WTC11 (cell line): ENCODE measurements at places on chromosomes 4 and X.

- no peak for DNase-seq
- H3K4me3 ChIP-seq, result no peak overlapping the region
- H3K27me3 ChIP-seq, result no peaks in the 10 kb centered on the region; the same call in 1 of the 2 replicates
Measured at GRCh38 chr4:11196927-11197522, 231.7 kb downstream of the HS3ST1 start.

DNA sequence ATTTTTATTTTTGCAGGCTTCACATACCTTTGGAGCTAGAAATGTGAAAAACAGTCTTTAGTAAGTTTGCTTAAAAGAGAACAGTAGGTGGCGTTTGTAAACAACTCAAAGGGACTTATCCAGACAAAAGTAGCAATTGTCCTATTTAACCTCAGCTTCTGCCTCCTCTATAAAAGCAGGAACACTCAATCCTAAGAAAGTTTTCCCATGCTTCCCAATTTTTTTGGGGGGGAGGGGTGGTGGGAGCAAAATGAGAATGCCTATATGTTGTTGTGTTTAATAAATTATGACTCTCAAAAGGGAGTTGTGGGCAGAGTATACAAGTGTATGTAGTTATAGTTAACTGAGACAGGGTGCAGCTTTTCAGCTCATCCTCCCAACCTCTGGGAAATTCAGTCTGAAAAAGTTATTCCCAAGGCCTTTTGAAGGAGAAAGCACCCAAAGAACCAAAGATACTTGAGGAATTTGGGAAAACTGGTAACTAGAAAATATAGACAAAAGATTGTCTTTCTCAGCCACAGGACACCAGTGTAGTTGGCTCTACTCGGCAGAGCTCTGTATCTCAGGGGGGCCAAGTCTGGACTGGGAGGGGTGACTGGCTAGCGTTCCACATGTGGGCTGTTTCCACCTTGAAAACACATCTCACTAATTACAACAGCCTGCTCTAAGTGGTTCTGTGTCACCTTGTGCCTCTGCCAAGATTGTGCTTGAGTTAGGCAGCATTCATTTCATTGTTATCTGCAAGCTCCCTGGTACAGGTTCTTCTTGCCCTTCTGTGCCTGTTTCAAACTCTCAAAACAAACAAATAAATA, 2.8 kb downstream of the SFRP2 start:
- H3K4me1 ChIP-seq, result peaks cover 54% of the 10 kb centered on the region
- no peak for DNase-seq
- peak overlapping the region; percentile 92; the same call in 1 of the 2 replicates for H3K27ac ChIP-seq
- H3K36me3 ChIP-seq, result peaks cover 70% of the 10 kb centered on the region
- peak overlapping the region; percentile 98 for H3K4me3 ChIP-seq

DNA sequence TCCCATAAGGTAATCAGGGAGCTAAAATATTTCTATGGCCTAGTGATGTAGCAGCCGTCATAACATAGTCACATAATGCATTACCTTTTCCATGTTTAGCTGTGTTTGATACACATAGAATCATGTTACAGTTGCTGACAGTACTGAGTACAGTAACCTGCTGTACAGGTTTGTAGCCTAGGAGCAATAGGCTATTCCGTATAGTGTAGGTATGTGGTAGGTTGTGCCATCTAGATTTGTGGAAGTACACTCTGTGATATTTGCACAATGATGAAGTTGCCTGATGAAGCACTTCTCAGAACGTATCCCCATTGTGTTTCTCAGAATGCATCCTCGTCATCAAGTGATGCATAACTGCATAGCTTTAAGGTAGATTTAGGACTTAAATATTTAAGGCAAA, 495.6 kb upstream of the ZFP42 start:
- DNase-seq, result no peak
- no peaks in the 10 kb centered on the region for H3K27me3 ChIP-seq
- H3K4me1 ChIP-seq, result no peaks in the 10 kb centered on the region
- no peaks in the 10 kb centered on the region for H3K36me3 ChIP-seq
- H3K4me3 ChIP-seq, result no peak overlapping the region

GRCh38 chr4:141524116-141524515, 112.3 kb upstream of the IL15 start:
- H3K27me3 ChIP-seq, result peaks cover 2% of the 10 kb centered on the region; the same call in 1 of the 2 replicates
- no peak overlapping the region for H3K4me3 ChIP-seq
- H3K36me3 ChIP-seq, result no peaks in the 10 kb centered on the region
- DNase-seq, result no peak
